ENCODE measurements at places on chromosomes 1 and 21.

DNA sequence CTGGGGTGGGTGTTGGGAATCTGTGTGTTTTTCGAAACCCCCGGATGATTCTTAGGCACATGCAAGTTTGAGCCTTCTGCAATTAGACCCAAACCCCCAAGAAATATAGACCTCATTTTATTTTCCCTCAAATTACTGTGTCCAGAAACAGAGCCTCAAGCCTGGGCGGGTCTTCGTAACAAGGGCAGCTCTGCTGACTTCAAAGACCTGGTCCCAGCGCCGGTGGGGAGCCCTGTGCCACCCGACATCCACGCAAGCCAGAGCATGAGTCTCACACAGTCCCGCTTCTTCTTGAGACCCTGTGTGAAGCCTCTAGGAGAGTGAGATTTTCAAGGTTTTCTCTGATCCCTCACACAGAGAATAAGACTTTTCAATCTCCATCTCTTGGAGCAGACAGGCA, 397.3 kb downstream of the RPS6KC1 start:
- DNase-seq: no peak

DNA sequence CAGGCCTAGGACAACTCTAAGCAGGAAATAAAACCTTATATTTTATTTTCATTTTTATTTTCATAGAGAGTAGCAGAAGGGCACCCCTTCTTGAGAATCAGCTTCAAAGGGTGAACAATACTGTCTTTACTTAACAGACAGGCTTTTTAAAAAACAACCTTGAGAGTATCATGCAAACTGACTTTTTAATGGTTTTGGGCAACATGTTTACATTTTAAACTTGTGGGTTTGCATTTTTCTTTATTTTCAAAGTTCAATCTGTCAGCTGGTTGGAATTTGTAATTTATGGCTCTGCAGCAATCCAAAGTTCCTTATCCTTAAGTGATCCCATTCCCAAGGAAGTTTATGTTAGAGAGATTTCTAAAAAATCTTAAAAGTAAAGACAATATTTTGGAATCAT, 392.3 kb upstream of the ADAMTS5 start:
- DNase-seq: no peak

DNA sequence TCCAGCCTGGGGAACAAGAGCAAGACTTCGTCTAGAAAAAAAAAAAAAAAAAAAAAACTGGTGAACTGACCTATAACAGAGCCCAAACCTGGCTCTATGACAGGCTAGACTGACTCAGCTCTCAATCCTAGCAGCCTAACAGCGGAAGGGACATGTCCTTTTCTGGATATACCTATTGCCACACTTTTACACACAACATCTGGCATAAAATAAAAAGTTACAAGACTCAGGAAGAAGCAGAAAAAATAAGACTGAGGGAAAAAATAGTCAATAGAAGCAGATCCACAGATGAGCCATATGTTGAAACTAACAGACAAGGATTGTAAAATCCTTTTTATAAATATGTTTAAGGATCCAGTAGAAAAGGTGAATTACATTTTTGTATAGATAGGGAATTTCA, 57.5 kb upstream of the IPO9 start:
- no peak for DNase-seq

DNA sequence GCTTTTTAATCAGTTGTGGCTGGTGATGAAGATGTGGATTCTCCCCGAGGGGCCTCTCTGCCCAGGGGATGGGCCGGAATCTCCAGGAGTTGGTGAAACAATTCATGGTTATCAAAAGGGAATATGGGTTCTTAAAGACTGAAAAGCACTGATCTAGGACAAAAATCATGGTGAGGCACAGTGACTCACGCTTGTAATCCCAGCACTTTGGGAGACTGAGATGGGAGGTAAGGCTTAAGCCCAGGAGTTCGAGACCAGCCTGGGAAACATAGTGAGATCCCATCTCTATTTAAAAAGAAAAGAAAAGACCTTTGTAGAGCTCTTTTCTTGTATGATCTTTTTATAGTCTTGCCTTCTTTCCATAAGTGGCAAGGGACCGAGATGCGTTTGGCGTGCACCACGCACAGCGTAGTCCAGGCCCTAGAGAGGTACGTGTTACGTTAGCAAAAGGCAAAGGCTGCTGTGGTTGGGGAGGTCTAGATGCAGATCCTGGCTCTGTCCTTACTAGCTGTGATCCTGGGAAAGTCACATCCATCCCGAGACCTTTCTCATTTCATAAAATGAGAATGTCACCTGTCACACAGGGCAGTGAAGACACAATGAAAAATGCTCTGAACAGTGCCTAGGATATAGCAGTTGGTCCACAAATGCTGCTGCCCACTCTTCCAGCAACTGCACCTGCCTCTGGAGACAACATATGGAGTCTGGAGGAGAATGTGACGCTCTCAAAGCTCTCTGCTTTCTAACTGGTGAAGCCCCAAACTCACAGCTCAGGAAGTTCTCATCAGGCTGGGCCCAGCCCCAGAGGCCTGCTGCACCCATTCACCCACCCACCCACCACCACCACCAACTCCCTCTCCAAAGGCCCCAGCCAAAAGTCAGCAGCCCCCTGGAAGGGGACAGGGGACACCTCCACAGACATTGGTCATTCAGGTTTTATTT, 54.8 kb downstream of the KIF21B start:
- DNase-seq: no peak

DNA sequence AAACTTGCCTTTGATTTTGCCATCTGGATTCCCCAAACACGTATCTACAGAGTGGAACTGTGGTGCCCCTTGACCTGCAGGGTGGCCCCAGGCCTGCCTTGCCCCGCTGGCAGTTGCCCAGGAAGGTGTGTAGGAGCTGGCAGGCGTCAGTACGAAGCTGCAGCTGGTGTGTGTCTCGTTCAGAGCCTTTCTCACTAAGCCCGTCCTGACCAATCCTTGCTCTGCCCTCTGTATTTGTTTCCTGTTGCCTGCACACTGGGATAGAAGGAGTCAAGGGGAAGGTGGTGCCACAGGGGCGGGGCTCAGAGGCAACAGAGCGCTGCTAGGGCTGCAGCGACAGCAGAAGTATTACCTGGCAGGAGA, 5.2 kb upstream of the VSIG8 start:
- peak; percentile 37 for DNase-seq

GRCh38 chr1:50347933-50348332, 75.3 kb downstream of the DMRTA2 start:
- DNase-seq: no peak

GRCh38 chr1:183137782-183138181, 48.3 kb upstream of the LAMC2 start:
- DNase-seq: no peak

DNA sequence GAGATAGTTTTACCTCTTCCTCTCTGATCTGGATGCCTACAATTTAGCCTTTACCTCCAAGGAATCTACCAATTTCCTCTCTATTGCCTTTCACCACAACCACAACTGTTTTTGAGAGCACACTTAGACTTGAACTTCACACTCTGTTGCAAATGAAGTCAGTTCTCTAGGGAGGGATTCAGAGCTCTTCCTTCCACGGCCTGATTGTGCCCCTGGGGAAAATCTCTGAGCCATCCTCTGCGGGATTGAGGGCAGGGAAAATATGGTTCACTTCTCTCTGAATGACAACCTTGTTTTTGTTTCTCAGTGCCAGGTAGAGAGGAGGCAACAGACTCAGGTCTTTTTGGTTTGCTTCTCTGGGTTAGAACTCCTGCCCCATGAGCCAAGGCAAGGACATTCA, 35.4 kb upstream of the BCL10 start:
- no peak for DNase-seq

DNA sequence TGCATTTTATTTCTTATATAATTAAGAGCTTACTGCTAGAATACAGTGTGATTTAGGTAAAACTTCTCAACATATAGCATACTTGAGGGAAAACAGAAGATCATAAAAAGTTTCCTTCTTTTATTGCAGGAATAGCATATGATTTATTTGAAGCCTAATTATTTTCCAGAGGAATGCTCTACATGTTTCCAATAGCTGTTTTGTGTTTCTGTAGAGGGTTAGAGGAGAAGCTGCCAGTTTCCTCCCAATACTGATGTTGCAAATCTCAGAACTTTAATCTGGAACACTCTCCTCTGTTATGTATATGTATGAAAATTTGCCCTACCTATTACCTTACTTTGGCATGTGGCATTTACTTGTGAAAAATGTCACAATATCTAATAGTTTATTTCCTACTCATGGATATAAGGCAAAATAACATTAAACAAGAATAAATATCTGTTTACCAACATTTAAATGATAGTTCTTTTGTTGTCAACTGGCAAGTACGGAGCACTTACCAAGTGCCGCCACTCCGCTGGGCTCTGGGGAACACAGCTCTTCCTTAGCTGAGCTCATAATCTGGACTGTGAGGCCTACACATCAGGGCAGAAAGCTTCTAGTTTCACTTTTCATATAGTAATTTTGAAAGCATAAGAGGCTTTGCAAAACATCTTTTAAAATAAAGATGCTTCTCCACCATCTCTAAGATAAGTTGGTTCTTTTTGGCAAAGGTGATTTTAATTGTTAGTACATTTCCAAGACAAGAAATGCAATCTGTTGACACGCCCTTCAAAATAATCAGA, 239.8 kb upstream of the C1orf105 start:
- no peak for DNase-seq

- no peak for DNase-seq
Observed at GRCh38 chr1:93740601-93741031, 59.0 kb upstream of the BCAR3 start.

DNA sequence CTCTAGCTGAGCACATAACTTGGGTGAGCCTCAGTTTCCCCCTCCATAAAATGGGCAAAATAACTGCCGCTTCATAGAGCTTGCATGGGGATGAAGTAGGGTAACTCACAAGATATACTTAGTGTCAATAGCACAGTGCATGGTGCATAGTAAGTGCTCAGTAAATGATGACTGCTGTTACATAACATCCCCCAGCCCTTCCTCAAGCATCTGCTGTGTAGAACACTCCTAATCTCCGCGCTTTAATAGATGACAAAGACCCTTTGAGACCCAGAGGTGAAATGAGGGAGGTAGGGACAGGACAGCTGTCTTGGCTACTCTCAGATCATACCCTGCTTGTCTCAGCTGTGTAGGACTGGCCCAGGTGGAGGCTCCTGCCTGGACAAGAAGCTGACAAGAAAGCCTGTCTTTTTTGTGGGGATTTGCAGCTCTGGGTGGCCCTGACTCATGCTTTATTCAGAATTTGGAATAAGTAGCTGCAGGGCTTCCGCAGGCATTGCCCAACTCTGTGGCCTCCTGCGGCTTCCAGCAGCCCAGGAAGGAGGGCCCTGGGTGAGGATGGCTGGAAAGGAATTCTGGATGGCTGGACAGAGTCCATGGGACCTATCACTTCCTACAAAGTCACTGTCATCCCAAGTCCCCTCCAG, 20.7 kb upstream of the PADI4 start:
- no peak for DNase-seq

- no peak for DNase-seq
Observed at GRCh38 chr1:206547104-206547503, 39.8 kb downstream of the RASSF5 start.

- no peak for DNase-seq
Observed at GRCh38 chr1:166827426-166827825, 11.8 kb upstream of the POGK start.

DNA sequence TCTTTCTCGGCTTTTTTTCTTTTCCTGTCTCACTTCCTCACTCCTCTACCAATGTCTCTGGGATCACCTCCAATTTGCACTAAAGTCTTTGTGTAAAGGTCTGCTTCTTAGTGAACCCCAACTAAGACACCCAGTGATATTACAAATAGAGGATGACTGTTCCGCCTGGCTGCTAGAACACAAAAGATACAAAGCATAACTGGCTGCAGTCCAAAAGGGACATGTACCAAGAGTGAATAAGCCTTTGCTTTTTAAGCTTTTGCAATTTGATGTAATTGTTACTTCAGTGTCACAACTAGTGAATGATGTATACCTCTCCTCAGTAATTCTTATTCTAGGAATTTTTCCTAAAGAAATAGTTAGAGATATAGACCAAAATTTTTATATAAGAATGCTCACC, 82.8 kb upstream of the BEND5 start:
- DNase-seq: no peak

- no peak for DNase-seq
Observed at GRCh38 chr1:94014635-94015488, 105.6 kb upstream of the GCLM start.

- no peak for DNase-seq
Observed at GRCh38 chr1:2479618-2480017, 3.5 kb downstream of the PLCH2 start.

DNA sequence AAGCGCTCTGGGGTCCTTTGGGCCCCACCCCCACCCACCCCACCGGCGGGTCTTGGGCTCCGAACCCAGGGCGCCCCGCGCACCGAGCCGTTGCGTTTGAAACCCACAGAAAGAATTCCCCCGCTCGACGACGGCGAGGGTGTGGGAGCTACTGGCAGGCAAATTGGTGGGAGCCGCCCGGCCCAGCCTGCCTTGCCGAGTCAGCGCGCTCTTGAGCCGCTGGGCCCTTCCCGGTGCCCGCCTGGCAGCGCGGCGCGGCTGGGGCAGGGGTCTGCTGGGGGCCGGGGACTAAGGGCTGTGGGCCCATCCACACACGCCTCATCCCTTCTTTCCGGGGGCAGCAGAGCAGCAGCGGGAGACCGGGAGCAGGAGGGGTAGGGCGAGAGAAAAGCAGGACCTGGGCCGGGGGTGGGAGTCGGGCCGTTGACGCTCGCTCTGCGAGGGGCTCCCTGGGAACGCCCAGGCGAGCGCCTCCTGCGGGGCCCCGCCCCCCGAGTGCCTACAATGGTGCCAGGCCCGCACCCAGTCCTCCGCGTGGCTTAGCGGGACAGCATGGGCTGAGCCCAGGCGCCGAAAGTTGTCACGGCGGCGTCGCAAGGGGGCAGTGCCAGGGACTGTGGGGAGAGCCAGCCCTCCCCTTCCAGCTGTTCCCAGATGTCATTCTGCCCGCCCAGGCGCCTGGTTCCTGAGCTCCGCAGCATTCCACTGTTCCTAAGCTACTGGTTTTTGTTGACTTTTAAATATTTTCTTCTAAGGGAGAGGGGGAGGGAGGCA, at the start of gene C1orf94:
Gene C1orf94, plus strand, starts transcription at position 78 of the 774 bp plus-strand sequence. CDS start 883 bp downstream, outside the sequence.
- no peak for DNase-seq

DNA sequence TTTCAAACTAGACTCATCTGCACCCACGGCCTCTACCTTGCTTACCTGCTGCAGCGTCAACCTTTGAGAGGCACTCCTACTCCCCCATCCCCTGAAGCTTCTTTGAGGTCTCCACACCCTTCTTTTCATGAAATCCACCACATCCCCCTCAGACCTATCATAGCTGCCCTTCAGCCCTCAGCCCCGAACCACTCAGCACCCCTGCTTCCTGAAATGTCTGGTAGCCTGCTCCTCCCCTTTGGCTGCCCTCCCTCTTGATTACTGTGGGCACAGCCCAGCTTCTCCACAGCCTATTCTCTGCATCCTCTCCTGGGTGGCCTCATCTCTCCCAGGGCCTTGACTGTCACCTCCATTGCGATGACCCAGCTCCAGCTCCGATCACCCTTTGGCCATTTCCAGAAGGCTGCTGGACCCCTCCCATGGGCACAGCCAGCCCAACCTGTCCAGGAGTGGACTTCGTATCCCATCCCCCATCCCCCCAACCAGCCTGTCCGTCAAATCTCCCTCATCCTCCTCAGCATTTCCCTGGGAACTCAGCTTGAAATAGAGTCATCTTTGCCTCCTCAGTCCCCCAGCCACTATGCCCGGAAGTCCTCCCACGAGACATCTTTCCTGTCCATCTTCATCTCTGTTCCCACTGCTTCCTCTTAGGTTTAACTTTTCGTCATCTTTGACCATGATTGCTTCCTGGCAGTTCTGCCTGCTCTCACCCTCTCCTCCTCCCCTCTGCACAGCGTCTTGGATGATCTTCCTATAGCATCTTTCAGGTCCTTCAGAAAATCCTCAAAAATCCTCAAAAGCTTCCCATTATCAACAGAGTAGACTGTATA, 6.1 kb upstream of the ADORA1 start:
- DNase-seq: no peak

All from NCI-H1417 treated with DMSO at 0.1 percent for 48 hours (cell line).